ENCODE measurements at places on chromosomes 5 and 9.

DNA sequence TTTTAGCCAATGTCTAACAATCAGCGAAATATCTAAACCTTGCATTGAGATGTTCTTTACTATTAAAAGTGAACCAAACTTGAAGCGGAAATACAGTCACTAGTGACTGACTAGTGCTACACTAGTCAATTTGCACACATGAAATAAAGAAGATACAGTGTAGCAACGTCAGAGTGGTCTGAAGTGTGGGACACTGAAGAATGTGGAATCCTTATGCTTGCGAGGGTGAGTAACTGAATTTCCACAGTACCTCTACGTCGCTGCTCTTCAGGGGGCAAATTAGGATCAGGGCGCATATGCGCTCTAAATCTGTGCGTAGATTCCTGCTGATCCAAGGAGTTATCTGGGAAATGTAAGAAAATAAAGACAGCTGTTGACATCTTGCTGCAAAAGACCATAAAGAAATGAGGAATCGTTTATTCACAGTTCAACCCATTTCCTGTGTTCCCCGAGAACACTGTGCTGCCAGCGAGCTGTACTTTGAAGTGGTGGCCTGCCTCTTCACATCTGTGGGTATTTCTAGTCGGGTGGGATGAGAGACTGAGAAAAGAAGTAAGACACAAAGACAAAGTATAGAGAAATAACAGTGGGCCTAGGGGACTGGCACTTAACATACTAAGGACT is 39.8 kb upstream of the FLT4 start:
- peak; percentile 54 for DNase-seq

DNA sequence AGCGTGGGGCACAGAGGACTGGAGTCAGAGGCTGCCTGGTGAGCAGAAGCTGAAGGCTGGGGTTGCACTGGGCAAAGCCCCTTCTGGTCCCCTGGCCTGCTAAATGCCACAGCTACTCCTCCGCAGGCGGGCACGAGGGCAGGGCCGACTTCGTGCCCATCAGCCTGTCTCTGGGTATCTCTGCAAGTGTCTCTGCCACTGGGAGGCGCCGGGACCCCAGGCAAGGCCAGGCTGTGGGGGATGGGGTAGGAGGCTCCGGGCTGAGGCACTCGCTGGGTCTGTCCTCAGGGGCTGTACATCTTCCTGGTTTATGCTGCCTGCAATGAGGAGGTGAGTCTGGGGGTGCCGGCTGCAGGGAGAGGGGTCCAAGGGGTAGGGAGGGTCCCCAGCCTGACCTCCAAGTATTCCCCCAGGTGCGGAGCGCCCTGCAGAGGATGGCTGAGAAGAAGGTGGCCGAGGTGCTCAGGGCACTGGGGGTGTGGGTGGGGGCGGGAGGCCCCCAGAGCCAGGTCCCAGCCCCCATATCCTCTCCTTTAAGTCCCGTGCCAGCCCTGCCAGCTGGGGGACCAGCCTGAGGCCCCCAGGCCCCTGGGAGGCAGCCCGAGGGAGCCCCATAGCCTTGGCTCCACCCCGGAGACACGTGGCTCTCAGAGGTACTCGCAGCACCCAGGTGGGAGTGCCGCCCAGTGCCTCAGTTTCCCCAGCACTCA is 25.1 kb downstream of the ADGRD2 start:
- DNase-seq: no peak

GRCh38 chr9:128713411-128713780 is 10.5 kb downstream of the ZDHHC12 start:
- no peak for DNase-seq

DNA sequence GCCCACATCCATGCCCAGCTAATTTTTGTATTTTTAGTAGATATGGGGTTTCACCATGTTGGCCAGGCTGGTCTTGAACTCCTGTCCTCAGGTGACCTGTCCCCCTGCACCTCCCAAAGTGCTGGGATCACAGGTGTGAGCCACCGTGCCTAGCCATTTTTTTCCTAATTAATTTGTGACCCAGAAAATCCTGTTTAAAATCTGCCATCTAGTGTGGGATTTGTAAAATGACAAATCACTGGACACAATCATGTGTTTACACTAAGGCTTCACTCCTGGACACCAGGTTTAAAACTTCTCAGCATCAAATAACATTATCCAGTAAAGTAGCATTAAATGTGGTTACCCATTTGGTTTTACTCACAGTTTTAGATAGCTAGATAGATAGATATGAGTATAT is 18.6 kb upstream of the KDM4C start:
- peak; percentile 16 for DNase-seq

DNA sequence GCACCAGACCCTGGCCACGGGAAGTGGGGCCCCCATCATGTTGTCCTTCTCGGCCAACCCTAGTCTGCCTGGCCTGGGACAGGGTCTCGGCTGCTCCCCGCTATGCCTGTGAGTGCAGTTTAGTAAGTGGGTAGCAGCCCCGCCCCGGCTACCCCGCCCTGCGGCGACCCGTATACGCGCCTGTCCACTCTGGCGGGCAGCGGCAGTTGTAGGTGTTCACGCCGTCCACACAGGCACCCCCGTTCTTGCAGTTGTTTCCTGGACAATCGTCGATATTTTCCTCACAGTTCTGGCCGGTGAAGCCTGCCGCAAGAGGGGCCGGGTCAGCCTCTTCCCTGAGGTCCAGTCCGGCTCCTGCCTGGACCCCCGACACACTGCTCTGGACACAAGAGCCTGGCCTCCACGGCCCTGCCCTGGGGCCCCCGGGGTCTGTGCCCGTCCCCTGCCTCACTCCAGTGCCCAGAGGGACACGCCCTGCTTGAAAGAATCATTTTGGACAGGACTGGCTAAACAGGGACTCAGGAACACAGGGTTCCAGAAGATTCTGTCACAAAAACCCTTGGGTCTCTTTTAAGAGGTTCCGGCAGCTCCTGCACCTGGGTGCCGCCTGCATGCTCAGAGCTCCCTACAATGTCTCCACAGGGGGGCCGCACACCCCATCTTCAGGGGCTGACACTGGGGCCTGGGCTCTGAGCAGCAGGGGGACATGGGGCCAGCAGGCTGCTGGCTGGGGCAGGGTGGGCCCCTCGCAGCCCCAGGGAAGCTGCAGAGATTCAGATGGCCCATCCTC is 26.4 kb downstream of the NOTCH1 start:
- no peak for DNase-seq

- no peak for DNase-seq
These were observed 31.6 kb downstream of the B4GALT1 start for GRCh38 chr9:33135470-33135958.

- peak; percentile 47 for DNase-seq
These were observed 19.5 kb upstream of the SERINC5 start for GRCh38 chr5:80275347-80275746.

DNA sequence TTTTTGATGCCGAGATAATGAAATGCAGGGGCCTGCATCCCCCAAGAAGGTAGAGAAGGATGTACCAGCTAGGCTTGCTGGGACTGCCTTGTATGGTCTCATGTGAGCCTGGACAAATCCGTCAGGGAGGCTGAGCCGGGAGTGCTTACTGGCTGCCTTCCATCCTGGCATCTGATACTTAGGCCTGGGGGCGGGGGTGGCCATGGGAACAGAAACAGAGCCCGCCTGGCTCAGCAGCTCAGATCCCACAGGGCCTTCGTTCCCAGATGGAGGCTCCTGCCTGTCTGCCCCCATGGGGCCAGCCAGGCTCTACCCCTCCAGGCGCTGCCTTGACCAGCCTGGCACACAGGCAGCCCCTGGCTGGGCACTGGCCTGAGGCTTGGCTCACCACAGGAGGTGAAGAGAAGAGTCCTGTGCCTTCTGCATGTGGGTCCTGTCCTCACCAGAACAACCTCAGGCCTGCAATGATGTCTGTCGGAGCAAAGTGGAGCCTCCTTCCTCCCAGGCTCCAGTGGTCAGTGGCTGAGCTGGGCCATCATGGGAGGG is 10.5 kb upstream of the SPATA31E1 start:
- no peak for DNase-seq

DNA sequence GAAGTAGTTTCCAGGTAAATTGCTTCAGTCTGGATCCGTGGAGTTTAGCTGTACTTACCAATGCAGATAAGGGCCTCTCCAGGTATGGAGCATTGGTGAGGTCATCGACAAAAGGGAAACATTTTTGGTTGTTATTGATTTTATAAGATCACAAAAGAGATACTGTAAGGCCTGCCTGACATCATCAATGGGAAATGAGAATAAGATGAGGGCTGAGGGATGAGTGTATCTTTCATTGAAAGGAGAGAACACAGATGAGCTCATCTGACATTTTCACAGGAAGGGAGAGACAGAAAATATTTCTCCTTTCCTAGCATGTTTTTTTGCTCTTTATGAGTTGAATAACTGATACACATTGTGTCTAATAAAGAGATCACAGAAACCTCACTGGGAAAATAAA is 233.6 kb downstream of the SAXO1 start:
- DNase-seq: no peak

- no peak for DNase-seq
These were observed 57.7 kb downstream of the PDE4D start for GRCh38 chr5:59835800-59836199.

DNA sequence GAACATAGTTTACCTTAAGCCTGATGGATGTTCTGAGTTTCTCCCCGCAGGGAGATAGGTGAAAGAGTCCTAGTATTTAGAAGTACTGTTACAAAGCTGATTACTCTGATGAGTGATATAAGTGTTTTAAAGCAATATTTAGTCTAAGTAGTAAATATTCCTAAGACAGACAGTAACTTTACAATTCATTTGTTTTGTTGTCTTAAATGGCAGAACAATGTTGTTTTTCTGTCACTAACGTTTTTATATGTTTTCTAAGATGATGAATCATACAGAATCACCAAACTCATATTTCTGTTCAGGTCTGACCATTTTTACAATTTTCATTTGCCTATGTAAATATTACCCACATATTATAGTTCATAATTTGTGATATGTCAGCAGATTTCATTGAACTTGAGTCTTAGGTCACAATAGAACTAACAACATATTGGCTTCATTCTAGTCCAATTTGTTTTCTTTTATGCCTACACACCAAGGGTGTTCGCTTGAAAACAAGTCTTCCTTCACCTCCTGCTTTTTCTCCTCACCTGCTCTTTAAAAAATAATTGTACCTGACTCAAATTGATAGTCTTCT is 30.6 kb downstream of the MAP3K1 start:
- DNase-seq: no peak

- no peak for DNase-seq
These were observed 15.9 kb upstream of the RPL26L1 start for GRCh38 chr5:172943283-172943841.

GRCh38 chr5:169416583-169417196 is 115.8 kb upstream of the SLIT3 start:
- DNase-seq: no peak

DNA sequence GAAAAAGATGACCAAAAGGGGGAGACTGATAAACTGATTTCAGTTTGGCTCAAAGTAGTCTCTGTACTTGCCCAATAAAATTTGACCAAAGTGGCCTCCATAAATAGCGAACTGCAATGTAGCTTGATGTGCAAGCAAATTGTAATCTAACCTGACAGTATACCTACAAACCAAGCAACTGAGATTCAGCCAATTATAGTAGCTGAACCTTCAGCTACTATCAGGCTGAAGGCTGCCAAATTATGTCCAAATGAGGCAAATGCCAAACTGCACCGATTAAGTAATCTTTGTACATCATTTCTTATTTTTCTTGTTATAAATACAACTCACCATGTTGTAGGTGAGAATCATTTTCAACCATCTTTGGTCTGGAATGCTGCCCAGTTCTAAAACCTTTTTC is 390.6 kb downstream of the CDH9 start:
- no peak for DNase-seq

GRCh38 chr5:181043285-181044092 is 3.4 kb downstream of the BTNL9 start:
- DNase-seq: no peak

DNA sequence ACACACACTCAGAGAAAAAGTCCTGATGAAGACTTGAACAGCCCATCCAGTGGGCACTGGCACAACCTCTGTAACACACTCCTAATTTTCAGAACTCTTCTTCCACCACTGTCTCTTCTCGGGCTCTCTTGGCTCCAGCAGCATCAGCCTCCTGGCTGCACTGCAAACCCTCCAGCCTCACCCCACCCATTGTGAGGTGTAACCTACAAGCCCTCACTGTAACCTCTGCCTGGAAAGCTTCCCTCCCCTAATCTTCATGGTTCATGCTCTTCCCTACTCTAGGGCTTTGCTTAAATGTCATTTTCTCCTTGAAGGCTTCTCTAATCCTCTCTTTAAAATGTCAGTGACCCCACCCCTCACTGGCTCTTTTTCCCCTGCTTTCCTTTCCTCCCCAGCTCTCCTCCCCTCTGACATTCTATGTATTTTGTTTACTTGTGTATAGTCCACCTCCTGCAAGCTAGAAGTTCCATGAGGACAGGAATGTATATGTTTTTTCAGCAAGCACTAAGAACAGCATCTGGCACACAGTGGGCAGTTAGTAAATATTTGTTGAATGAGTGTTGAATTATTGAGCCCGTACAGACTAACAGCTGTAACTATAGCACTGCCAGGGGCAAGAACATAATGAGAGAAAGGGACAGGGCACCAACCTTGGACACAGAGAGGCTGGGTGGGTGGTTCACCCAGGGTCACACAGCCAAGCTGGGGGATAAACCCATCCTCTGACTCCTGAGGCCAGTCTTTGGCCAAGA is 76.4 kb downstream of the ESM1 start:
- DNase-seq: no peak

DNA sequence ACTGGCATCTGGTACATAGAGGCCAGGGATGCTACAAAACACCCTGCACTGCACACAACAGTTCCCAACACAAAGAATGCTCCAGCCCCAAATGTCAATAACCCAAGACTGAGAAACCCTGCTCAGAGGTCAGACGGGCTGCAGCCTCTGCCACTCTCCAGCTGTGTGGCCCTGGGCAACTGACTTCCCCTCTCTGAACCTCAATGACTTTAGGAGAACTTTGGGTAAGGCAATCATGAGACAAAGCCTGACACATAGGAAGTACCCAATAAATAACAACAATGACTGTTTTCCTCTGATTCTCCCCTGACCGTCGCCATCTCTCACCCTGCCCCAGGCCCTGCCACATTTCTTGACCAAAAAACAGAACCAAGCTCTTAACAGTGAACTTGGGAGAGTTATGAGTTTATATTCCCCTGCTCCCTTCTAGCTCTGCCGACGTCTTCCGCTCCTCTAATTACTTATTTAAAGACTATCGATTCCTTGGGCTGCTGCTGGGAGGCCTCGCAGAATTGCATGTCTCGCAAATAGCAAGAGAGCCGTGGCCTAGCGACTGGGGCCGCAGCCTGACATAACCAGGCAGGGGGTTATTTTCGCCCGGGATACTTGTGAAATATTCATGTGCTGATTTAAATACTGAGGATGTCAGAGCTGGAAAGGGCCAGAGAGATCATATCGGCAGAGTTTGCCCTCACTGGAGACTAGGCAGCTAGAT is 24.5 kb upstream of the CRB2 start:
- DNase-seq: no peak

GRCh38 chr5:181088289-181088688 is 42.7 kb downstream of the OR2V1 start:
- no peak for DNase-seq

DNA sequence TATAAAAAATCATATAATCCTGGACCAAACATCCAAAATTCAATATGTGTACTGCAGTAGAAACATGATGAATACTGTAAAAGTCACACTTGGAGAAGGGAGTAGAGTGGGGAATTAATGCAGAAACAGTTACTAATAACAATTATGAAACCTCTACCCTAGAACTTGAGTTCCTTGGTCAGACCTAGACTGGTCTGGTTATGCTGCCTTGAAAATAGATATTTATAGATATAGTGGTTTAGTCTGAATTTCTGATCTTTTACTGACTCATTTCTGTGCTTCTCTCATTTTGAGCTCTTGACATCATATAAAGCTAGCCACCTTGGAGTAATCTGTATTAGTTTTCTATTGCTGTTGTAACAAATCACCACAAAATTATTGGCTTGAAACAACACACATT is 808.7 kb upstream of the CDH10 start:
- no peak for DNase-seq

GRCh38 chr5:56825222-56825824 is 10.0 kb downstream of the MAP3K1 start:
- no peak for DNase-seq
